ENCODE measurements at places on chromosomes 5 and 9. TPM values are rescaled to one million over a fixed set of nuclear protein-coding genes. Genes with fewer than 3 reads are reported as not detected.

- DNase-seq, result no peak
These were observed 81.4 kb downstream of the SPATA31C2 start for GRCh38 chr9:88056876-88057275.

DNA sequence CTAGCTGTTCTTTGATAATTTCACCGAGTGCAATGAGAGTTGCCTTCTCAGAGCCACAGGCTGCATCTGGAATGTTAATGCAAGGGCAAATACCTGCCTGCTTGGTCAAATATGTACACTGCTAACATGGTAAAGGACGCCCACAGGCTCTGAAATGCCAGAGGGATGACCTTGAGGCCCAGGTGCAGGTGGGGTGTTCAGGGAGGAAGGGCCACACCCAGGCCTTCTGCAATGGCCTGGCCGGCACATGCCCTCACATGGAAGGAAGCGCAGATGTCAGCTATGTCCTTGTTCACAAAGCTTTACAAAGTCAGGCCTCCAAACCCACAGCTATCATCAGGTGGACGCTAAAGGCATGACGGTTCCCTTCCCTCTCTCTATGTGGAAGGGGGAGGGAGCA is 48.6 kb downstream of the HRH2 start:
- no peak for DNase-seq

- DNase-seq, result no peak
These were observed 12.9 kb downstream of the GLDC start for GRCh38 chr9:6632516-6633183.

- DNase-seq, result no peak
These were observed 122.8 kb downstream of the ARHGEF28 start for GRCh38 chr5:73748510-73749400.

DNA sequence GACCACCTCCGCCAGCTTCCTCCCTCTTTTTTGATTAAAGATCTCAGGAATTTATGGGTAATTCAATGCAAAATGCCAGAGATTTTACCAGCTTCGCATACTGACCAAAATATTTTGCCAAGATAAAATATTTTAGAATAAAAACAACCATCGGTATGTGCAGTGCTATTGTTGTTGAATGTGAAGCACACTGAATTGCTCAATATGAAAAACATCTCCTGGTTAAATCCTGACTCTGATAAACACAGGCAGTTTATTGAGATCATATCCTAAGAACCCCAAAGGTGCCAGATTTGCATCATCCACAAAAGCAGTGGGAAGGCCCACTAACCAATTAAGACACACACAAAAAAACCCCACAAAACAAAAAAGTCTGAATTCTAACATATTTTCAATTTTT is 202.4 kb downstream of the GLIS3 start:
- DNase-seq, result no peak

DNA sequence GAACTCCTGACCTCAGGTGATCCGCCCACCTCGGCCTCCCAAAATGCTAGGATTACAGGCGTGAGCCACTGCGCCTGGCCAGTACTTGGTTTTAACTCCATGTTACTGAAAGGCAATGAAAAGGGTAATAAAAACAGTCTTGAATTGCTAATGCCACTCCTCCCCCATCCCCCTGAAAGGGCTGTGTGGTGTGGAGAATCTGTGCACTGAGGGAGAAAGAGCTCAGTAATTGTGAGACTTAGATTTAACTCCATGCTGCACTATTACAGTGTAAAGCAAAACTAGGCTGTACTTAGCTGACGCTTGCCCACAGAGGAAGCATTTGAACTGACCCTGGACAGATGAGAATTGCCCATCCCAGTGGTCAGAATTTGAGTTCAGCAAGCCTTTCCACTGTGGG is 1662.4 kb upstream of the ACO1 start:
- DNase-seq, result no peak

The TMOD1 gene
- 36.6 TPM for polyA plus RNA-seq

GRCh38 chr5:176466245-176466871 is 18.2 kb downstream of the FAF2 start:
- no peak for DNase-seq

- DNase-seq, result no peak
These were observed 199.4 kb upstream of the ST8SIA4 start for GRCh38 chr5:101102506-101102905.

GRCh38 chr5:75568202-75568601 is 43.1 kb upstream of the ANKDD1B start:
- DNase-seq, result no peak

DNA sequence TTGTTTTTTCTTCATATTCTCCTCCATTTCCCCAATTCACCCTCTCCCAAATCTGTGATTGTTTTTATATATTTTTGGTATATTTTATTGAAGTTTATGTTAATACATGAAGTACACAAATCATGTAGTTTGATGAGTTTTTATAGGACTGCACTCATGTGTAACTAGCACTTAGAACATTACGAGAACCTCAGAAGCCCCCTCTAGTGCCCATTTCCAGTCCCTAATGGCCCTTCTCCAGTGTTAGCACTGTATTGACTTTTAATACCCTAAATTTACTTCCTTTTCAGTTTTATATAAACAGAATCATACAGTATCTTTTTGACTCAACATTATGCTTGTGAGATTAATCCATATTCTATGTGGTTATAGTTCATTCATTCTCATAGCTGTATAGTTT is 18.5 kb upstream of the FKTN start:
- DNase-seq, result no peak

DNA sequence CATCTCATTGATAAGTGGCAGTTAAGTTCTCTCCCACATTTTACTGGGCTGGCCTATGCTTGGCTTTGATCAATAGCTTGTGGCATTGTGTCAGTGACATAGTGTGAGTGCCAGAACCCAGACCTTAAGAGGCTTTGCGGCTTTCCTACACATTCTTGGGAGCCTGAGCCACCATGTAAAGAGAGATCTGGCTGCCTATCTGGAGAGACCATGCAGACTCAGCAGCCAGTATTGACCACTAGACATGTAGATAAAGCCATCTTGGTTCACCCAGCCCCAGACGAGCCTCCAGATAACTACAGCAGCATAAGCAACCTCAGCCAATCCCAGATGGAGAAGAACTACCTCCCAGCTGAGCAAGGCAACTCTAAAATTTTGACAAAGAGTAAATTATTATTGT is 28.6 kb downstream of the C9orf153 start:
- no peak for DNase-seq

DNA sequence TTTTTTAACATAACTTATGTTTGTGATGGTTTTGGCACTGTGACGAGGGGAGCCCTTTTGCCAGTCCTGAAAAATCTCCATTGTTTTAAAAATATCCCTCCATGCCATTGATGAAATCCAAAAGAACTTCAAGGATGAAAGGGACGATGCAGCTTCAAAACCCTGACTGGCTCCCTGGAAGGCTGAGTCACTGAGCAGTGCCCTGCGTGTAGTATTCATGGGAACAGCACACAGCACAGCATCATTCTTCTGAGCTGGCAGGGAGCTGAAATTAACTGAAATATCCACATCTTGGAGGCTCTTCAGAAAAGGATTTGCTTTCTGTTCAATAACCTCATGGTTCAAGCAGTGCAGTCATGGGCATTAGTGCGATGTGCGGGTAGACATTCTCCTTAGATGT is 29.7 kb downstream of the PDE4D start:
- DNase-seq, result no peak

The BSPRY gene
- 2.4 TPM for polyA plus RNA-seq

DNA sequence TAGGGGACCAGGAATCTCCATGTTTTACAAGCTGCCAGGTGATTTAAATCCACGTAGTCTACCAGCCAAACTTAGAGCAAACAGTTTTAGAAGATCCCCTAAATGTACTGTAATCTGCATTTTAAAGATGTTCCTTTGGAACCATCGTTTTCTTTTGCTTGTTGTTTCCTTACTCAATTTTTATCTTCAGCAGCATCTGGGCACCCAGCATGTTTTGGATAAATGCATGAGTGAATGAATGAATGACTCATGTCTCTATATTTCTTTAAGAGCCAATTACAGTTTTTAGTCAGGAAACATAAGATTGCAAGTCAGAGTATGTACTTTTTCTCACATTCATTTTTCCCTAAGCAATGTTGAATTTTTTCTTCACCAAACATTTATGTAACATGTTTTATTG is 123.0 kb downstream of the HACD4 start:
- DNase-seq, result no peak

The SAPCD2 gene
- polyA plus RNA-seq, result 0.63 TPM

- DNase-seq, result no peak
These were observed 7.4 kb upstream of the ADGRD2 start for GRCh38 chr9:124442826-124443225.

GRCh38 chr5:59575648-59576445 is 317.7 kb downstream of the PDE4D start:
- no peak for DNase-seq

The DNAH5 gene
- 0.18 TPM for polyA plus RNA-seq

DNA sequence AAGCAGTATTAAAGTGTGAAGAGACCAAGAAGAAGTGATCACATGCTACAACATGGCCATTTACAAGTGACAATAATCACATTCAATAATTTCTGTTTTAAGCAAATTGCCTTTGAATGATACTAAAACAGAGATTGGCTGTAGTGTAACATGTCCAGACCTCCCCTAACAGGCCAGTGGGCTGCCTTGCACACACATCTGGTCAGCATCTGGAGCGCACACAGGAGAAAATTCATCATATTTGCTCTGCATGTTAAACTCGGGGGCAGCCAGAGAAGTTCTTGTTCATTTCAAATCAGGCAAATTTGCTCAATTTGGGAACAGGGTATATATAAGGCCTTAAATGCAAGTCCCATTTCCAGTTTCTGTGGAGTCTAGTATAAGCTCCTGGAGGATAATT is 111.1 kb upstream of the FBXL7 start:
- no peak for DNase-seq

DNA sequence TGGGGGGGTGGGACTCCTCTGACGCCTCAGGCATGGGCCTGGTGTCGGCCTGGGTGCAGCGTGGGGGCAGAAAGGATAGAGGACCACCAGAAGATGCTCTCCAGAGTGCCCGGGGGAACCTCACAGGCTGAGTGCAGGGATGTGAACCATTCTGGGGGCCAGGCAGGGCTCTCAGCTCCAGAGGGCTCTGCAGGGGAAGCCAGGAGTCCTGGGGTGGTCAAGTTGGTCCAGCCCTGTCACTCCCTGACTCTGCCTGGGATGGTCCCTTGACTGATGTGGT is 6.5 kb downstream of the GFI1B start:
- DNase-seq, result no peak

DNA sequence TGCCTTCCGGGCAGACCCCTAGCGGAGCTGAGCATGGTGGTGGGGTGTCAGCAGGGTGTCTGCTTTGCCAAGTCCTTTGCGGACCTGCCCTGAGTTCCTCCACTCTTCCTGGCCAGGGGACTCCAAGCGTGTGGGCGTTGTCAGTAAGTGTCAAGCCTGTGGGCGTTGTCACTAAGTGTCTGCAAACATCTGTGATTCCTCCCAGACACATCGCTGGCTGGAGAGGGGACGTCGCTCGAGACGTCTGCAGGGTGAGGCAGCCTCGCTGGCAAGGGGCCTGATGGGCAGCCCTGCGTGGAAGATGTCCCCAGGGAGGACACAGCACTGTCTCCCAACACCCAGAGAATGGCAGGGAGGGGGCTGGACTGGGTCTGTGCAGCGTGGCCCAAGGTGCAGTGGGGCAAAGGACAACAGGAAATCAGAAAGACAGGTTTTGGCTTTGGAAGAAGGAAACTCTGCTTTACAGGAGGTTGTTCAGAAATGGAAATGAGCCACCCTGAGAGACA is 28.8 kb downstream of the ADAMTSL2 start:
- no peak for DNase-seq

The ENTPD2 gene
- polyA plus RNA-seq, result 2.8 TPM

- DNase-seq, result no peak
These were observed 2.2 kb downstream of the ABLIM3 start for GRCh38 chr5:149143470-149143869.

The PCDHA2 gene
- 0.08 TPM for polyA plus RNA-seq

- no peak for DNase-seq
These were observed 34.7 kb downstream of the LAMC3 start for GRCh38 chr9:131043646-131044045.

DNA sequence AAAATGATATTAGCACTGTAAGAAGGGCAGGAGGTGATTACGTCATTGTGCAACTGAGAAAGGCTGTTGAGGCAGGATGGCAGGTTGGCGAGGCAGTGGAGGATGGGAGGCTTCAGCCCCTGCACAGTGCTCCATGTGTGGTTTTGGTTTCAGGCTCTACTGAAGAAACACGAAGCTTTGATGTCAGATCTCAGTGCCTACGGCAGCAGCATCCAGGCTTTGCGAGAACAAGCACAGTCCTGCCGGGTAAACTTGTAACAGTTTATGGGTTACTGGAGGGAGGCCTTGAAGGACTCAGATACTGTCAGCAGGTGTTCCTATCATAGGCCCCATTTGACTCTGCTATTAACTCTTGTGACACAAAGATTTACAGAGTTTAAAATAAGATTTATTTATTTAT is 35.1 kb downstream of the SPTAN1 start:
- DNase-seq, result no peak

DNA sequence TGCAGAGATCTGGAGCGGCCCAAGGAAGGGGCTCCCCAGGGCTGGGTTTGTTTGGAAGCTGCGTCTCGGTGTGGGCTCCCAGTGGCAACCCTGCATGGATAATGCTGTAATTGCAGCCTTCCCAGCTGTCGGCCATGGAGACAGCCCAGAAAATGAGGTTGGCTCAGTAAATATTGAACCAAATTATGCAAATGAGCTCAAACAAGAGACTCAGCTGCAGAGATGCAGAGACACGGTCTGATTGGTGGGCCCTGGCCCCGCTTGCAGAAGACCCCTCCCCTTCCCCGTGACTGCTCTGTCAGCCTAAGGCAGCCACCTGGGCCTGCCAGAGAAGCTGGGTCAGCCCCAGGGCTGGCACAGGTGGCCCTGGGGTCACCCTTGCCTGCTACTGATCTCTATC is 75.9 kb downstream of the RAD23B start:
- DNase-seq, result no peak

The CCNO gene
- polyA plus RNA-seq, result 2.8 TPM

The ADCY2 gene
- polyA plus RNA-seq, result 6.6 TPM

GRCh38 chr5:110735556-110735955 is 3.3 kb upstream of the SLC25A46 start:
- DNase-seq, result no peak

DNA sequence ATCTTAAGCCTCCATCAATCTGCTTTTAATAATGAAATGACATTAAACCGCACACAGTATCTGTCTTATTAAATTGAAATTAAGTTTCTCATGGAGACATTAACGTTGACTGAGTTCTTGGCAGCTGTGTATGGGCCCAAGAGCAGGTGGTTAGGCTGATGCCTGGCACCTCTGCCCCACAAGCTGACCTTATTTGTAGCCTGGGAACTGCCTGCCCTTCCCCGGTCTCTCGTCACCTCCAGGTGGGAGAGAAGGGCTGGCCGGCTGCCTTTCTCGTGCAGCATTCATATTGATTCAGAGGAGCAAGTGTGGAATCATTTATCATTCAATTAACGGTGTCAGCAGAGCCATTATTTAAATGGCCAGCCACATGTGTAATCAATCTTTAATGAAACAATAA is 53.0 kb upstream of the FCN1 start:
- no peak for DNase-seq

The GCNT4 gene
- 3.2 TPM for polyA plus RNA-seq

DNA sequence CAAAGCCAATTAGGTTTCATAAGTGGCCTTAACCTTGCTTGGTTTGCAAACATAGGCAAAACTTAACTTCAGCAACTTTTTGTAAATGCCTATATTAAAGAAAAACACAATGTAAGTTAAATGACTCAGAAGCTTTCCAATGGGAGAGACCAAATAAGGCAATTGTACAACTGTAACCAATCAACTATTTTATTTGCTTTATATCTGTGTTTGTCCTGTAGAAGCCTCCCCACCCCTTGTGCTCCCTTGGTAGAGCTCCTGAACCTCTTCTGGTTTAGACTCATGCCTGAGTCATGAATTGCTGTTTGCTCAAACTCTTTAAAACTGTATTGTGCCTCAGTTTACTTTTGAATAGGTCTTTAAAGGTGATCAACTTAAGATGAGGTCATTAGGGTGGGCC is 3.0 kb upstream of the C1QTNF3 start:
- no peak for DNase-seq

All from urinary bladder (tissue), 4 donors.